ENCODE measurements at places on chromosomes 4 and X.

DNA sequence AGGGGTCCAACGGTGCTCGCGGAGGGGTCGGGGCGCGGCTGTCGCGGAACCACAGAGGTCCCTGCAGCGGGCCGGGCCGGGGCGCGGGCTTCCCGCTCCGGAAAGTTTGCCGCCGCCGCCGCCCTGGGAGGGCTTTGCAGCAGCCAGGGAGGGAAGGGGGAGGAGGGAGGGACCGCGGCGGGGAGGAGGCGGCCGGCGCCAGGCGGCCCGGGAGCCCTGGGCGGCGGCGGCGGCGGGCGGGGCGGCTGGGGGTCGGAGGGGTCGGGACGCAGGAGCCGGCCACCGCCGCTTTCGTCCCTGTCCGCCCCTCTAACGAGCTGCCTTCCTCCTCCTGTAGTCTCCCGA, 375 bp downstream of the FGFR3 start:
- no peak for DNase-seq

GRCh38 chr4:150874338-150875226, 140.5 kb downstream of the LRBA start:
- DNase-seq: no peak

GRCh38 chr4:54417476-54417875, 188.4 kb downstream of the PDGFRA start:
- DNase-seq: no peak

DNA sequence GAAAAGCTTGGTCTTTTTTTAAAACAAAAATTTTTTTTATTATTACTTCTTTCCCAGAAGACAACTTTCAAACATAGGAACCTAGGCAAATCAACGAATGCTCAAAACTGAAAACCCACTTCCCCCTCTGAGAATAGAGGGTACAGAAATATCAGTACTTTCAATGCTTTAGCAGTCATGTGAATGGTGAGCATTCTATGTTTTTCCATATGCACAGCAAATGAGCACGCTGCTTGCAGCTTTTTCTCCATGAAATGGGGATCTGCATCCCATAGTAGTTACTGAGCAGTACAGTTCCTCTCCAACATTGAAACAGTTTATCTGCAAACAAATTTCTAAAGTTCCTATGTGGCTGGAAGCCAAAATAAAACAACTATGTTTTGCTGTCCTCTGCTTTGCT, 108.4 kb upstream of the BMP2K start:
- no peak for DNase-seq

DNA sequence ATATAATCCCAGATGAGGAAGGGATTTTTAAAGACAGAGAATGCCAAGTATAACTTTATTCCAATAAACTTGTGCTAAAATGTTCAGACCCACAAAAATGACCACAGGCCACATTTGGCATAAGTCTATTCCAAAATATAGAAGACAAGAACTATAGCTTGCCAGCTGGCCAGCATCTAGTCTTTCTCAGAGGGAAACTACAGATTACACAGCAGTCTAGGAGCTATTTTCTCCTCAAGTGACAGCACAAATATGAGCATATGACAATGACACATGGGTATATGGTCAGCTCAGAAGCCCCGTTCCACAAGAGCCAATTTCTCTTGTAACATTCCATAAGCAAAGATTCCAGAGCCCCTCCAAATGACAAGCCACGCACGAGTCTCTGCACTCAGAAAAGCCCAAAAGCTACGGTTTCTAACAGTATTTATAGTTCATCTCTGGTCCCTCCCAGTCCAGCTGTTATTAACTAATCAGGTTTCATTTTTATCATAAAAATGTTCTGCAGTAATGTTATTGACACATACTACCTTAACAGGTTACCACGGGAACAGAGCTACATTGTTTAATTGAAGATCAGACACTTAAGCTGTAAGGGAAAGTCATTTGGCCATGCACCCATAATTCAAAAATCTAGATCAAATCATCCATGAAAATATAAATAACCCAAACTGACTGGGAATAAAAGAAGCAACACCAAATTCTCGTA, 70.3 kb downstream of the RAB28 start:
- DNase-seq: no peak

DNA sequence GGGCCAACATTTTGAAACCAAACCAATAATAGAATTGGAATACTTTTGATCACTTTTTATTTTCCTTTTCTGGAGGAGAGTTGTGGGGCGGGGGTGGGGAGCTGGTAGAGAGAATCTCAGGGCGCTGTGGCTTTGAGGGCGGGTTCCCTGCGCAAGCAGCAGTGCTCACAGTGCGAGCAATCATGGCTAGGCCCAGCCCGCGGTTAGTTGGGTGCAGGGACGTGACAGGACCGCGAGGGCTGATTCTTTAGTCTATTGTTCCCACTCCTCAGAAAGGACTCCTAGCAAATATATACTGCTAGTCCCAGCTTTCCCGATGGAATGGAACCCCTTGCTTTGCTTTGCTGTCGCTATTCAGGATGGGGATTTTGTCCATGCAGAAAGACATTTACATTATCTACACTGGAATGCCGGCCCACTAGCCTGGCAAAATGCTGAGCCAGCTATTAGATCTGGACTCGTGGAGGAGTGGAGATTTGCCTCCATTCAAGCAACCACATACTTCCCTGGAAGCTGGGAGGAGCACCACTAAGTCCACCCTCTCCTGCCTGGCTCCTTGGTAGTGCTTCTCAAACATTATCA, 23.9 kb upstream of the APLN start:
- DNase-seq: peak; percentile 60

- DNase-seq: no peak
Measured at GRCh38 chrX:132463411-132463810, 25.4 kb downstream of the MBNL3 start.

- DNase-seq: no peak
Measured at GRCh38 chrX:24002167-24002566, 24.8 kb downstream of the KLHL15 start.

Measured in NCI-H1092 treated with DMSO at 0.1 percent for 48 hours (cell line).